ENCODE measurements at places on chromosomes 12 and 14.
A peak's percentile ranks its signal among the peaks of the same experiment; 100 is the strongest.

- no peak for DNase-seq
Observed at GRCh38 chr12:54052438-54053002, 1.1 kb upstream of the HOXC4 start.

DNA sequence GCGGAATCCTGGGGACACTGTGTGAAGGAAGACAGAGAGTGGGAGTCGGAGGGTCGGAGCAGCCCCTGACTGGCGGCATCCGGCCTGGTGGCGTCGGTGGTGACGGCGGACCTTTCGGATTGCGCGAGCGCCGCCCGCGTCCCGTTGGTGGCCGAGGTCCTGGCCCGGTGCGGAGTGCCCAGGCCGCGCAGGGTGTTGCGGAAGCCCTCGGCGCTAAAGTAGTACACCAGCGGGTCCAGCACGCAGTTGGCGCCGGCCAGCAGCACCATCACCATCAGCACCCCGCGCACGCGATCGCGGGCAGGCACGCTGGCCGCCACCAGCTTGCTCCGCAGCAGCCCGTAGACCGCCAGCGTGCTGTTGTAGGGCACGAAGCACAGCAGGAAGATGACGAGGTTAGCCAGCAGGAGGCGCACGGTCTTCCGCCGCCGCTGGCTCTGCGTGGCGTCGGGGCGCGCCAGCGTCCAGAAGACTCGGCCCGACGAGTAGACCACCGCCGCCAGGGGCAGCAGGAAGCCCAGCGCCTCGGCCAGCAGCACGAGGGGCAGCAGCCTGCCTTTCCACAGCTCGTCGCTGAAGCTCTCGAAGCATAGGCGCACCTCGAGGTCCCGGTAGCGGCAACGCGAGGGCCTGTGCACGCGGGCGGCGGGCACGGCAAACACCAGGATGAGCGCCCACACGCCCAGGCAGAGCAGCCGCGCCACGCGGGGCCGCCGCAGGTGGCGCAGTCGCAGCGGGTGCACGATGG is 13.1 kb upstream of the CHD4 start:
- DNase-seq, result peak; percentile 61

DNA sequence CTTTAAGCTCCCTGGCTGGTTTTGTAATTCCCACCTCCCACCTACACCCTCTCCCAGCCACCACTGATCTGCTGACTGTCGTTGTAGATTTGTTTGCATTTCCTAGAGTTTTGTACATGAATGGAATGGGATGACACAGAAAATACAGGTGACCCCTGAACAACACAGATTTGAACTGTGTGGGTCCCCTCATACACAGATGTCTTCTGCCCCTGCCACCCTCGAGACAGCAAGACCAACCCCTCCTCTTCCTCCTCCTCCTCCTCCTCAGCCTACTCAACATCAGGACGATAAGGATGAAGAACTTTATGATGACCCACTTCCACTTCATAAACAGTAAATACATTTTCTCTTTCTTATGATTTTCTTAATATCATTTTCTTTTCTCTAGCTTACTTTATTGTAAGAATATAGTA is 28.8 kb downstream of the SYNE3 start:
- DNase-seq, result no peak

GRCh38 chr12:40718878-40719372 is 26.7 kb downstream of the CNTN1 start:
- no peak for DNase-seq

GRCh38 chr12:53935383-53936341 is 3.0 kb upstream of the HOXC13 start:
- DNase-seq, result no peak

DNA sequence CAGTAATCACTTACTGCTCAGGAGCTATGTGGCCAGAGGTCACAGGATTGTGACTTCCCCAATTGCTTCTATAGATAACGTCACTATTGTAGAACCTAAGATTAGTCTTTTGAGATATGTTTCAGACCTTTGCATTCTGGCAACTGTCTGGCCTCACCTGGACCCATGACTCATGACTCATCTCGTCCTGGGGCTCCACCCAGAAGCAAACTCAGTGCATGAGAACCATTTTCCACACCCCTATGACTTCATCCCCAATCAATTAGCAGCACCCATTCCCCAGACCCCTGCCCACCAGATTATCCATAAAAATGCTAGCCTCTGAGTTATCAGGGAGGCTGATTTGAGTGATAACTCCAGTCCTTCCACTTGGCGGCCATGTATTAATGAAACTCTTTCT is 186.9 kb downstream of the EMP1 start:
- DNase-seq, result no peak

- DNase-seq, result no peak
Observed at GRCh38 chr12:16218934-16219751, 58.3 kb downstream of the SLC15A5 start.

- DNase-seq, result no peak
Observed at GRCh38 chr12:113055594-113056380, 743 bp upstream of the DTX1 start.

- no peak for DNase-seq
Observed at GRCh38 chr14:59900556-59900955, 19.4 kb upstream of the LRRC9 start.

- DNase-seq, result no peak
Observed at GRCh38 chr12:87196321-87196720, 832.9 kb downstream of the C12orf50 start.

- no peak for DNase-seq
Observed at GRCh38 chr12:69309461-69309860, 38.7 kb upstream of the LYZ start.

GRCh38 chr12:20459920-20460319 is 91.6 kb downstream of the PDE3A start:
- no peak for DNase-seq

- DNase-seq, result no peak
Observed at GRCh38 chr12:2372178-2372577, 319.4 kb downstream of the CACNA1C start.

DNA sequence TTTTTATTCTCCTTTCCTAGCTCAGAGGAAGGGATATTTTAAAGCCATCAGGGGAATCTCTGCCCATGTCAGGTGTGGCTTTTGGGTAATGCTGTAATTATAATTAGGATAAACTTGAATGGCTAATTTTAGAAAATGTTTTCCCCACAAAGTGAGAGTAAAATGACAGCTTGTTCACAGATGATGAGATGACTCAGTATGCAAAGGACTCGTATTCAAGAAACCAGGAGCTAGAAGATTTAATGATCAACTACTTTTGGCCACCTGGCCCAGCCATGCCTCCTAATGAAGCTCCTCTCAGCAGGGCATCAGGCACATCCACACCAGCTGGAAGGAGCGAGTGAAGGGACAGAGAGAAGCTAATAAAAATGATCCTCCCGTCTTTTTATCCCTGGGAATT is 29.0 kb upstream of the PLEKHG7 start:
- no peak for DNase-seq

DNA sequence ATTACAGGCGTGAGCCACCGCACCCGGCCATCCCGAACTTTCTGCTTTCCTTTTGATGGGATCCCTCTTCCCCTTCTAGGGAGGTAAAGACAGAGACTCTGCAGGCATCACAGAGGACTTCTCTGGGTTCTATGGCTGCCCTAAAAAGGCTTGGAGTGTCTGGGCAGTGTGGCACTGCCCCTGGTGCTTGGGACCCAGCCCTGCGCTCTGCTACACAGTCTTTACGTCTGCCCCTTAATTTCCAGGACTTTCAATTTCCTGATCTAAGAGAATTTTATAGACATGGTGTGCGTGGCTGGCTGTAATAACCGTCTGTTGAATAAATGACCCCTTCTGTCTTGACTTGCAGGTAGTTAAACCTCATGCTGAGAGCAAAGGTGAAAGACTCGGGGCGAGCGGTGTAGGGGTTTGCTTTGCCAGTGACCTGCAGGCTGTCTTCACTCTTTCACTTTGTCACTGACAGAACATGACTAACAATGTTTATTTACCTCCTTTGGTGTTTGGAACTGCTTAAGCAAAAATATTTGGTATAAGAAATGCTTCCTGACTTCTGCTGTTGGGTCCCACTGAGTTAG is 110.9 kb upstream of the MAP1LC3B2 start:
- DNase-seq, result no peak

GRCh38 chr12:25362646-25363045 is 111.9 kb upstream of the KRAS start:
- no peak for DNase-seq

DNA sequence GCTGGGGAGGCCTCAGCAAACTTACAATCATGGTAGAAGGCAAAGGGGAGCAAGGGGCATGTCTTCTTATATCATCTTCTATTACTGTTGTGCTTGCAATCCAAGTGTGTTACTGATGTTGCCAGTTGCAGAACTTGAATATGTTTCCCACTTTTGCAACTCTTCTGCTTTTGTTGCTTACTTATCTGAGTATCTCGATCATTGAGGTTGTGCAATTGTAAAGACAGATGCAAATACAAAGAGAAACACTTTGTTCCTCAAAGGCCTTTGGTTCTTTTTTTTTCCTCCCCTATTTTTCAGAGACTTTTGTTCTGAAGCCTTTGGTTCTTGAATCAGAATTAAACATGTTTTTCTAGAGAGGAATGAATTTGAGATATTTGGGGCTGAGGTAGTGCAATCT is 3.7 kb upstream of the COX8C start:
- no peak for DNase-seq

GRCh38 chr12:92927436-92928281 is 1.4 kb downstream of the EEA1 start:
- DNase-seq, result no peak

DNA sequence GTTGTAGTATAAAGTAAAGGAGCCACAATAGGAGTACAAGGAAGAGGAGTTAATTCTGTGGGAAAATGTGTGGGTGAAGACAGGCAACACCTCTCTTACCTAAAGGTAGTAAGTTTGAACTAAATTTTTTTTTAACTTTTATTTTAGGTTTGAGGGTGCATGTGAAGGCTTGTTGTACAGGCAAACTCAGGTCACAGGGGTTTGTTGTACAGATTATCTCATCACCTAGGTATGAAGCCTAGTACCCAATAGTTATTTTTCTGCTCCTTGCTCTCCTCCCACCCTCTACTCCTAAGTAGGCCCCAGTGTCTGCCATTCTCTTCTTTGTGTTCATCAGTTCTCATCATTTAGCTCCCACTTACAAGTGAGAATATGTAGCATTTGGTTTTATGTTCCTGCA is 70.5 kb downstream of the DNAI7 start:
- DNase-seq, result no peak
